Stimulated activated CD8-positive, alpha-beta memory T cell treated with anti-CD3 and anti-CD28 coated beads, Interleukin-7, amount 100 ng/mL, for 1 hour (primary cell): ENCODE measurements at places on chromosomes 4 and X.

DNA sequence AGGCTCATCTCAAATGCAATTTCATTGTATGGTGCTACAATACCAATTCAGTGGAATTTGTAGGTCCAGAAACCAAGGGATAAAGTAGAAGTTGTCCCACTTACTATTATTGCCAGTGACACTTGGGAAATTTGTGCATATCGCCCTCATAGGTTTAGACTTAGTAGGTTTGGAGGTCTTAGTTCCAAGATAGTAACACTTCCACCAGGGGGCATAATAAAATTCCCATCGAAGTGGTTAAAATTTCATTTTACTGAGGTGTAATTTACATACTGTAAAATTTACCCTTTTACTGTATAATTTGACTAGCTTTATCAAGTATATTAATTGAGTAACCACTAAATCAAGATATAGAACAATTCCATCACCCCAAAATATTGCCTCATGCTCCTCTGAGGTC, 174.6 kb downstream of the INPP4B start:
- DNase-seq = no peak

DNA sequence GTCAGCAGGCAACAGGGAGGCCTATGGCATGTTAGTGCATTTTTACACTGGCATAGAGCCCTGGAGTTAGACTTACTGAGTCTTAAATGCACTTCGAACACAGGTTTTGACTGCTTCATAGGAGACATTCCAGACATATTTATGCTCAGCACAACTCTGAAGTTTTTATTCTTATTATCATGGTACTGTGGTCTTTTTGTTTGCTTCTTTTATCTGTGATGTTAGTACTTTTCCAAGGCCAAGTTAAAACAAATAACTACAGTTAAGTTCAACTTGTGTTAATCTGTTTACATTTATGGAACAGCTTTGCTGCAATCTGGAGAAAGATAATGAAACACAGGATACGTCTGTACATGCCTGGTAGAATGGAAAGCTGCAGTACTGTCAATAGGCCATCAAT, 76.5 kb downstream of the COL4A5 start:
- DNase-seq = no peak

DNA sequence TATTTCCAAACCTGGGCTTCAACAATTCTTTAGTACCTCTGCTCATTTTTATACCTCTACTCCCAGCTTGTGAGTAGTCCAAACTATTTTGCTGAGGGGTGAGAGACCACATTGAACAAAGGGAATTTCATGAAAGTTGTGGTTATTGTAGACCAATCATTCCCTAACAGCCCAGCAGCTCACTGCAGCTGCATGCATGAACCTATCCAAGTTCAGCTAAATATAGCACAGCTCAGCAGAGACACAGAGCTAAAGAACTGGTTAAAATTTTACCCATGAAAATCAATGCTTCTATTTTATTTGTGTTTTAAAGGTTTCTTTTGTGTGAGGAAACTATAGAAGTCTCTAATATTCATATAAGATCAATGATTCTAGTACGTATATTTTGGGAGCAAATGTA, 82.7 kb downstream of the TECRL start:
- DNase-seq = no peak

- DNase-seq = no peak
These were observed 67.1 kb downstream of the KLHL8 start for GRCh38 chr4:87153078-87153870.

DNA sequence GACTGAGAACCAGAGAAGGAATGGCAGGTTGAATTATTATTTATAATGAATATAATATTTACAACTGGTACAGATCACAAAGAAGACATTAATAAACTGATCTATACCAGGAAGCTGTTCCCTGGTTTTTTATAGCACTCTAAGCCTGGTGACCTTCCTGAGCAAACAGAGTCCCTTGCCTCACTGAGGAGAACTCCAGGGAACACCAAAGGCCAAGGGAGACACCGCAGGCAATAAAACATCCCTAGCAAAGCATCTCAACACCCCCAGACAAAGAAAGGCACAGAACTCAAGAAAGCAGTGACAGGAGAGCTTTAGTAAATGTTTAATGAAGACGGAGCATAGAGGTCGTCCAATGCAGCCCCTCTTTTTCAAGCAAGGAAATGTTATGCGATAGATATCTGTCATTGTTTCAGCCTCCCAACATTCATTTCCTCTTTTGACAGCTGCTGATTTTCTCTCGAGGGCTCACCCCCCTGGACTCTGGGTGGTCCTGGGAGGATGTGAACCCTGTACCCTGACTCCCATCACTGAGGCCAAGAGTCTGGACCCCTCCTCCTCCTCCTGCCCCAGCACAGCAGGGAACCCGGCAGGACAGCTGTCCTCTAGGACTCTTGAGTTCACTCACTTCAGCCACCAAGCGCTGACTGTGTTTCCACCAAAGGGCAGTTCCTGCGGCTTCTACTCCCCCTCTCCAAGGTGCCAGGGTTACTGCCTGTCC, 342.5 kb upstream of the GATB start:
- DNase-seq = no peak

GRCh38 chr4:141702472-141703182, 66.2 kb downstream of the IL15 start:
- DNase-seq = no peak

- no peak for DNase-seq
These were observed 133.9 kb downstream of the CORIN start for GRCh38 chr4:47703956-47704355.

DNA sequence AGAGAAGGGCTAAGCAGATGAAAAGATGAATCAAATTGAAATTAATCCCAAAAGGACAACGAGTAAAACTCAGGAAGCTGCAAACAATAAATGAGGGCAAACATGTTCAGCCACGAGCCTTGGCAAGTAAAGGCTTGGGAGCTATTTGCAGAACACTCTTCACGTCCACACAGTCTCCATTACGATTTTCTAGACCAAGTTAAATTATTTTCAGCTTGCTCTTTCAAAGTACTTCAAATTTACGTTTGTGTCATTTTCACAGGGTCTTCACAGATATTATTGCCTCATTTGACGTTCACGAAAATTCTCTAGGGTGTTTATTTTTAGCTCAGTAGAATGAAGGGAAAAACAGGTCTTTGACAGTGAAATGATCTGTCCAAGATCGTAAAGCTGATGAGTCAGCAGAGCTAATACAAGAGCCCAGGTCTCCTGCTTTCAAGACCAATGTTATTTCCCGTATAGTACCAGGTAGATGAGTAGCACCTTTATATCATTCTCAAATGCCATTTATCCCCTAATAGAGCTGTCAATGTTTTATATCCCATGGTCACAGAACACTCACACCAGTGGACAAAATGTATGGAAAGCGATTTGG, 20.9 kb downstream of the KLB start:
- no peak for DNase-seq

DNA sequence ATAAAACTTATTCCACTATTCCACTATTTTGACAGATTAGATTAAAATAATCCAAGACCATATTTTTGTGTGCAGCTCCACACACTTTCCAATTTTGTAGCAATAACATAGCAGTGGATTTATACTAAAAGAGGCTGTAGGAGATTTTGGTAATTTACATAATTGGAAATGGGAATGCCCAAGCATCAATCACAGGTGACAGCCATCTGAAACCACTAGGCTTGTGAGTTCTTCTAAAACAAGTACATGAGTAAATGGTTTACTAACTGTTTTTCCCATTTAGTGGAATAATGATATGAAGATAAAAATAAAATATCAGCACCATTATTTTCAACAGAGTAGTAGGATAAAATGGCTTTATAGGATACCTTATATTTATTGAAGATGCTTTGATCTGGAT, 4.4 kb downstream of the ANK2 start:
- no peak for DNase-seq

DNA sequence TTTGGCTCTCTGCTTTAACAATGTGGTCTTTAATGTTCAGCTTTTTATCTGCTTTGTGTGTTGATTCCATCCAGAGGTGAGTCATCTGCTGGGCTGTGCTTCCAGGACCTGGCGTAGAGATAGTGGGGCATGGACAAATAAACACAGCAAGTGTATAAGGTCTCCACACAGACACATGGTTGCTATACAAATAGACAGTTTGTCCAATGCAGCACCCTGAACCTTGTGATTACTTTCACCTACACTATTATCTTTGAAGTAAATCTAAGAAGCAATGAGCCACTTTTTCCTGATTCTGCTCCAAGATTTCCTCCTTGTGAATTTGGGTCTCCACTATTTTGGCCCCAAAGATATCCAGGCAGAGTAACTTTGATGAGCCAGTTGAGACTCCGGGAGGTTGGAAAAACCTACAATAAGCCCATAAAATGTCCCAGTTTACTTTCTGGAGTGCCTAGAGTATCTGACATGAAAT, 12.1 kb downstream of the PPARGC1A start:
- DNase-seq = no peak

GRCh38 chr4:105859233-105859632, 36.0 kb upstream of the NPNT start:
- no peak for DNase-seq

DNA sequence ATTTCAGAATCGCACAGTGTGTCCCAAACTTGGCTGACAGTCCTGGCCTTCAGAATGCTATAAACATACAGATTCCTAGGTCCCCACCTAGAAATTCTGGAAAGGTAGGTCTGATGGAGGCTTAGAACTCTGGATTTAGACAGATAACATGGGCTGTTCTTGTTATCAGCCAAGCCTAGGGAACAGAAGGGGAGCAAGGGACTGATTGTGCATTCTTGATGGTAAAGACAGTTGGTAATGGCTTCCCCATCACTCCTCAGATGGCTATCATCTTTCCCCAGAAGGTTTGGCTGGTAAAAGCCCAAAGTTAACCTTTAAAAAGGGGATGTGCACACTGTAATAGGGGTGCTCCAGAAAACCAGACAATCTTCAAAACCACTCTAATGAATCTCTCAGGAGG, 35.7 kb downstream of the DIPK2B start:
- no peak for DNase-seq

DNA sequence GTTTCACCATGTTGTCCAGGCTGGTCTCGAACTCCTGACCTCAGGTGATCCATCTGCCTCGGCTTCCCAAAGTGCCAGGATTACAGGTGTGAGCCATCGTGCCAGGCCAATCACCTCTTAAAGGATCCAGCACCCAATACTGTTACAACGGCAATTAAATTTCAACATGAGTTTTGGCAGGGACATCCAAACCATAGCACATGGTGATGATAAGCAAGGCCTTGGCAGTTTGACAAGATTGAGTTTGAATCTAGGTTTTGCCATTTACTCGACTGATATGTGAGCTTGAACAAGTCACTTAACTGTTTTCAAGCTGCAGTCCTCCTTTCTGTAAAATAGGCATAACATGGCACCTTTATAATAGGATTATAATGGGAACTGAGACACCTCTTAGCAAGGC, 84.1 kb downstream of the GPR82 start:
- no peak for DNase-seq

GRCh38 chrX:10648614-10649013, 28.2 kb upstream of the MID1 start:
- no peak for DNase-seq

DNA sequence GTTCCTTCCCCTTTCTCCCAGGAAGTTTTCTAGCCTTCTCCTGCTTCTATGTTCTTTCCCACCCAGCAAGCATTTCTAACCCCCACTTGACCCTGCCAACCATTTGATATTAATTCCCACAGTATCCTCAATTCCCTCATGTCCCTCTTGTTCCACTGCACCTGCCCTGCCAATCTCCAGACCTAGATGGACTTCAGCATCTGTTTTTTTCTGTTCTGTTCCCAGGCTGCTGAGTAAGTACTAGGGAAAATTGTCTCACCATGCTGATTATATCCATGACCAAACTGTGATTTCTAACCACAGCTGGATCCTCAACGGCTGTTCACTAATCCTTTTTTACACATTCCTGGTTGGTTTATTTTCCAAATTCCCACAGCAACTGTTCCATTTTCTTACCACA, 37.7 kb downstream of the CLCN5 start:
- no peak for DNase-seq

DNA sequence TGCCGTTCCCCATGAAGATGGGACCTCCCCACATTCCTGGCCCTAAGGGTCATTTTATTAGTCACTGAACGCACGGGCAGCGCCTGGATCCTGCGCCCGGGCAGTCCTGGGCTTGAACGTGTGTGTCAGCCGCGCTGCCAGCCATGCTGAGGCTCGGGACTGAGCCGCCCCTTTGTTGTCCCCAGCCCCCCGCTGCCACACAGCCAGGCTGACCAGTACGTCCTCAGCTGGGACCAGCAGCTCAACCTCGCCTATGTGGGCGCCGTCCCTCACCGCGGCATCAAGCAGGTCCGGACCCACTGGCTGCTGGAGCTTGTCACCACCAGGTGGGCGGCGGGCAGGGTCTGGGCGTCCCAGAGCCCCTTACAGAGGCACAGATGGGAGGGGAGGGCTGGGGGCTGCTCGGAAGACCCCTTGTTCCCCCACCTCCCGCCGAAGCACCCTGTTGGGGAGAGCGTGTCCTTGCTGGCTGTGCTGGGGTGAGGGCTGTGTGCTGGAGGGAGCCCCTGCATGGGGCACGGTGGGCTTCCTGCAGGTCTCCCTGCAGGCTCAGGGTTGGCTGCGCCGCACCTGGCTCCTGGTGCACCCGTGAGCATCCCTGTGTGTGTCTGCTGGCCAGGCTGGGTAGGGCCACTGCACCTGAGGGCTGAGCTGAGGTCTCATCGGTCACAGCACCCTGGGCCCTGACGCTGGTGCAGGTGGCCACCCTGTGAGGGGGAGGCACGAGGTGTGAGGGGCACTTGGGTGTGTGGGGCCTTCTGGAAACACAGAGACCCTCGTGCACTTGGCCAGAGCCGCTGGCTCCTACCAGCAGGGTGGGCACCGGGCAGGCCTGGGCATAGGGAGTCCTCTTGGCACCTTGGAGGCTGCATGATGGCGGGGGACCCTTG, 1.0 kb downstream of the IDUA start:
- no peak for DNase-seq

- DNase-seq = no peak
These were observed 22.5 kb downstream of the SETD7 start for GRCh38 chr4:139533511-139533910.

DNA sequence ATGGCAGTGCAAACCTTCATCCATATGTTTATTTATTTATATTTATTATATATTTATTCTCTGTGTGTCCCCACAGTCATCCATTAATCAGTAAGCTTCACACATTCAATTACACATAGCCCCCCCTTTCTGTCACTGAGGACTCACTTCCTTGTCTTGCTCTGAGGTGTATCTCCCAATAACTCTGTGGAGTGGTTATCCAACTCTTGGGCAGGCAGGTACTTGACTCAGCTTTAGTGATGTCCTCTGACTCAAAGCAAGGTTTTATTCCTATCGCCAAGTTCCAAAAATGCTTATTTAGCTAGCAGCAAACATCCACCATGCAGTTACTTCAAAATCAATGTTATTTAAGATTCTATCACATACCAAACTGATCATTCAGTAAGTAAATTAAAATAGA, 25.2 kb upstream of the NDP start:
- no peak for DNase-seq

GRCh38 chr4:41632481-41633073, 94.6 kb downstream of the LIMCH1 start:
- no peak for DNase-seq
